BJ (cell line): ENCODE measurements at places on chromosomes 3 and 15.
A peak's percentile ranks its signal among the peaks of the same experiment; 100 is the strongest.

DNA sequence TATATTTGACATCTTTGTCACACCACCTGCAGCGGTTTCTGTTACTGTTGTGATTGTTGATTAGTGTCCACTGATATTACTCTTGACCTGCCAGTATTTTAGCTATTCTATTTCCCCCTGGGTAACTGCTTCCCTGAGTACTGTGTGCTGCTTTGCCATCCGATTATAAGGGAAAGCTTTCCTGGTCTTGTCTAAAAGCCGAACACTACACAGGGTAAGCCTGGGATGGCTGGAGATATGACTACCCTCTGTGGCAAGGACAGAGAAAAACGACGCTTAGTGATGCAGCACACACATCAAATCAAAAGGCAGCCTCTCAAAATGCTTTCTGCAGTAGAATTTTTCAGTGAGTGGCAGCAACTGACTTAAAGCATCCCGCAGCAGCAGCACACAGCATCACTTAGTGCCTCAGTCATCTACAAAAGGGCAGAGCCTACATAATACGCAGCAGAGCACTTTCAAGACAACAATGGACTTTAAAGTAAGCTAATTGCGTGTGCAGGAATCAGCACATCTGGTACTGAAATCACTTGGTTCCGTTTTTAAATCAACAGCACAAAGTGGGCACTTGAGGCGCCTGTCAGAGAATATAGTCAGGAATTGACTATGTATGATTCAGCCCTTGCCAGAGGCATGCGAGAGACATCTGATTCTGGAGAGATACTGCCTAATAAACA is 656.3 kb upstream of the TGFBR2 start:
- no peak for DNase-seq

GRCh38 chr15:53987480-53987879 is 9.2 kb downstream of the UNC13C start:
- no peak for DNase-seq

GRCh38 chr3:150269526-150269925 is 138.6 kb upstream of the TSC22D2 start:
- no peak for DNase-seq

- peak; percentile 49 for DNase-seq
These were observed 748.5 kb downstream of the ROBO1 start for GRCh38 chr3:79019137-79019923.

DNA sequence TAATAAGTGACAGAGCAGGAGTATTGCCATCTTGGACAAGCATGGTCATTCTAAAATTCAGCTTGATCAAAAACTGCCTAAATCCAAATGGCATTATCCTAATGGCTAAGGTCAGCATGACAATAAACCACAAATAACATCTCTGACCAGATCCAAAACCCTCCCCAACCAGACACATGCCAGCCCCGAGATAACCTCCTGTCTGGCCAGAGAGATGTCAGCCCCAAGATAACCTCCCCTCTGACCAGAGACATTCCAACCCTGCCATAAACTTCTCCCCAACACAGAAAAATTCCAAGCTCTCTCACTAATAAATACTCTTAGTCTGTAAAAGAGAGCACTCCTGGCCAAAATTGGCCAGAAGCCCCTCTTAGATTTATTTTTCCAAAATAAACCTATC is 470.5 kb upstream of the UBE2E2 start:
- DNase-seq: no peak

DNA sequence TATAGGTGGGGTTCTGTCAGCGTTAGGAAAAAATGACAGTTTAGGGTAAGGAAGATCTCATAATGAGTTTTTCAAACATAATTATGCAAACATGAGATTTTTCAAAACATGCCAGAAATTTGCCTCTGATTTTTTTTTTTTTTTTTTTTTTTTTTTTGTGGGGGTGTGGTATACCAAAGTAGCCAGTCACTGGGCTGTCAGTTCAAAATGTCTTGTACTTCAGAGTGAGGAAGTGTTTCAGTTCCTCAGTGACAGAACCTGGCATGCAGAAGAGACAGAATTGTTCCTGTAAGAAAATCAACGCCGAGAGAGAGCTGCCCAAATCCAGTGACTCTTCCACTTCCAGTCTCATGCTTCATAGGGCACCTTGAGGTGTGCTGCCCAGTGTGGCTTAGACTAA is 9.7 kb downstream of the NCBP2 start:
- DNase-seq: no peak
